ENCODE measurements at places on chromosomes 2 and 18.

DNA sequence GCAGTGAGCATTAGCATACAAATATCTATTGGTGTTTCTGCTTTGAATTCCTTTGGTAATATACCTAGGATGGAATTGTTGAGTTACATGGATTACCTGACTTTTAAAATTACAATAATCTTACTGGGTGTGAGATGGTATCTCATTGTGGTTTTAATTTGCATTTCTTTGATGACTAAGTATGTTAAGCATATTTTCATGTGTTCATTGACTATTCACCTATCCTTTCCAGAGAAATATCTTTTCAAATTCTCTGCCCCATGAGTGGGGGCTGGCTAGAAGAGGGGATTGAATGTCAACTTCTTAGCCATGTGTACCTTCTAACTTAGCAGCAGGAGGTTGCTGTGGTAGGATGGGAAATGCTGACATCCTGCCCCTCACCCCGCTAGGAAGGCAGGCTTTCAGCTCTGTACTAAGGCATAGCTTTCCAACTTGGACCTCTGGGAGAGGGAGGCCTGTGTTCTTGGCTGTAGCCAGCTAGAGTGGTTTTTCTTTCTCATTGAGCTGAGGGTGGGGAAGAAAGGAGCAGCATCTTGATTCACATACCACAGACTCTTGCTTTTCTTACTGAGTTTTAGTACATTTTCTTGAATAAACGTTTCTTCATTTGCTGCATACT is 63.3 kb upstream of the TTC27 start:
- DNase-seq: no peak

GRCh38 chr2:113117541-113118262 is 9.7 kb upstream of the IL1RN start:
- DNase-seq: no peak

- DNase-seq: no peak
Observed at GRCh38 chr2:3446381-3446780, 66.9 kb downstream of the TRAPPC12 start.

DNA sequence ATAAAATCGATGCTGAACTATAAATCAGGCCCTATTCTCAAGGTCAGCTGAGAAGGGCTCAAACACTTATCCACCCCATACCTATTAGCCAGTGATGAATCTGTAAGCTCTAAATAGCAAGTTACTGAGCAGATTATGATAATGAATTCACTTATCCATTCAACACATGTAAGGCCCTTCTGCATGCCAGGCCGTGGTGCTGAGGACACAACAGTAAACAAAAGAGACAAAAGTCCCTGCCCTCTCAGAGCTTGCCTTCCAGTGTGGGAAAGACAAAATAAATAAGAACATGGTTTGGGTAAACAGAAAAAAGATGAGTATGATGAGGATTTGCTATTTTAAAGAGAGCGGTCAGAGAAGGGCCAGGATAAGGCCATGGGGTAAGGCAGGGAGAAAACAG is 11.7 kb downstream of the TTC32 start:
- no peak for DNase-seq

- no peak for DNase-seq
Observed at GRCh38 chr18:48454261-48454757, 45.1 kb upstream of the ZBTB7C start.

- DNase-seq: no peak
Observed at GRCh38 chr2:171522788-171523087, 464 bp downstream of the CYBRD1 start.

- no peak for DNase-seq
Observed at GRCh38 chr2:109353806-109354745, 225.1 kb downstream of the SH3RF3 start.

GRCh38 chr2:233850745-233851144 is 3.6 kb downstream of the HJURP start:
- no peak for DNase-seq

DNA sequence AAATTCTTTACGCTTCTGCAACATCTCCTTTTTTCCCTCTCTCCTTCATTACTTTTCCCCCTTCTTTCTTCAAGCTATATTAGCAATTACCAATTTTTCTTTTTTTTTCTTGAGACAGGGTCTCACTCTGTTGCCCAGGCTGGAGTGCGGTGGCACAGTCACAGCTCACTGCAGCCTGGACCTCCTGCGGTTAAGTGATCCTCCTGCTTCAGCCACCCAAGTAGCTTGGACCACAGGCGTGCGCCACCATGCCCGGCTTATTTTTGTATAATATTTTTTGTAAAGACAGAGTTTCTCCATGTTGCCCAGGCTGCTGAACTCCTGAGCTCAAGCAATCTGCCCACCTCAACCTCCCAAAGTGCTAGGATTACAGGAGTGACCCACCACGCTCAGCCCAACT is 70.7 kb downstream of the EPG5 start:
- DNase-seq: no peak

GRCh38 chr18:12026562-12026961 is 45.3 kb downstream of the IMPA2 start:
- DNase-seq: no peak

GRCh38 chr2:132703396-132703795 is 33.4 kb upstream of the LYPD1 start:
- DNase-seq: no peak

- no peak for DNase-seq
Observed at GRCh38 chr18:80145196-80145804, 36.2 kb downstream of the ADNP2 start.

DNA sequence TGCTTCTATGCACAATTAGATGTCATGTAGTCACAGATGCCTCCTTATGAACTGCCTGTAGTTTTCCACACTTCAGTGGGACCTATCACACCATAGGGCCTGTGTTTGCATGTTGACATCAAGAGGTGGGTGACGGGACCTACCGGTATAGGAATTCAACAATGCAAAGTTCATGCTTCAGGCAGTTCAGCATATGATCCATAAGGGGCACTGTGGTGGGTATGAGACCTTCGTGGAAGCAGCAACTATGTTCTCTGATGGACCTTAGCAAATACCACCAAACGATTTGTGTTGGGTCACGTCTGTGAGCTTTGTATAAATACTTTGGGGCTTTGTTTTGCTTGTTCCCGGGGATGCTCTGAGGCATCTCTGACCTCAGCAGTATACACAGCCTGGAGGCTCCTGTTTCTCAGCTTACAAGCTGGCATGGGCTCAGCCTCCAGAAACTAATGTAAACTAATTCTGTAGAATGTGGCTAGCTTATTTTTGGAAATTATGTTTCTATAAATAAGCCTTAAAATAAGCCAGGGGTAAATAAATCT is 111.6 kb downstream of the DTNA start:
- DNase-seq: no peak

GRCh38 chr2:19355931-19356544 is 2.4 kb downstream of the OSR1 start:
- DNase-seq: no peak

- no peak for DNase-seq
Observed at GRCh38 chr18:78630981-78631510, 348.6 kb upstream of the SALL3 start.

DNA sequence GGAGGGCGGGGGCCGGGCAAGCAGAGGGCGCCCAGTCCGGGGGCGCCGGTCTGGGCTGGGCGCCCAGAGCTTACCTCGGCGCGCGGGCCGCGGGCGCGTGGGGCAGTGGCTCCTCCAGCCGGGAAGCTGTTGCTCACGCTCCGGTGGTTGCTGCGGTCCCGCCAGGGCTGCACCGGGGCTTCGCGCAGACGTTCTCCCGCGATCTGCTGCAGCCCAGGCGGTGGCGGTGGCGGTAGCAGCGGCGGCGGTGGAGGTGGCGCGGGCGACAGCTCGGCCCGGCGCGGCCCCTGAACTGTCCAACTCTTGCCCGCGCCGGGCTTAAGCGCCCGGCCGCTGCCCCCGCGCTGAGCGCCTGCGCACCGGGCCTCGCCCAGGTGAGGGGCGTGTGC is 391 bp downstream of the ZNF385B start:
- DNase-seq: no peak

- DNase-seq: no peak
Observed at GRCh38 chr2:18251486-18251885, 309.0 kb downstream of the RDH14 start.

DNA sequence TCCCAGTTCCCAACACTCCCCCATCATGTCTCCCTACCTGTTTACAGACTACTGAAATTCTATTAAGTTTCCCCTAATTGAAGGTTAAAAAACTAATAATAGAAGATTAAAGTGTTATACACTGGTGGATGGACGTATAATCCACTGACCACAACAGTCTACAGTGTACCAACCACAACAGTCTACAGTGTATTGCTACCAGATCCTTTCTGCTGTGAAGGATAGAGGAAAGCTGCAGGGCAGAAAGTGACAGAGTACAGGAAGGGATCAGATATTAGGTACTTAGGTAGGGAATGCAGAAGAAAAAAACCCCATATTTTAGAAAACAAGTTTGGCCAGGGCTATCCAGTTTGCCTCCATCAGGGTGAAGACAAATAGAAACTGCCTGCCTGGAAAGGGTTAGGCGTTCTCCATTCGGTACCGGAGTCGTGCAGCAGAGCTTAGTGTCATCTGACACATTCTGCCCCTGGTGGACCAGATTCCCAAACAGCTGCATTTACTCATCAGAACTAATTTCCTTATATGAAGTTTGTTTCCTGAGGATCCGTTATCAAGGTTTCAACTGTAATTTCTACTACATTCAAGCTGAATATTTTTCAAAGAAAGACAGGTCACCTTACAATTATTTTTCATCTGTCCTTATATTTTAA is 49.9 kb downstream of the KLF7 start:
- DNase-seq: no peak

GRCh38 chr18:31688606-31689005 is 4.2 kb upstream of the B4GALT6 start:
- DNase-seq: no peak

DNA sequence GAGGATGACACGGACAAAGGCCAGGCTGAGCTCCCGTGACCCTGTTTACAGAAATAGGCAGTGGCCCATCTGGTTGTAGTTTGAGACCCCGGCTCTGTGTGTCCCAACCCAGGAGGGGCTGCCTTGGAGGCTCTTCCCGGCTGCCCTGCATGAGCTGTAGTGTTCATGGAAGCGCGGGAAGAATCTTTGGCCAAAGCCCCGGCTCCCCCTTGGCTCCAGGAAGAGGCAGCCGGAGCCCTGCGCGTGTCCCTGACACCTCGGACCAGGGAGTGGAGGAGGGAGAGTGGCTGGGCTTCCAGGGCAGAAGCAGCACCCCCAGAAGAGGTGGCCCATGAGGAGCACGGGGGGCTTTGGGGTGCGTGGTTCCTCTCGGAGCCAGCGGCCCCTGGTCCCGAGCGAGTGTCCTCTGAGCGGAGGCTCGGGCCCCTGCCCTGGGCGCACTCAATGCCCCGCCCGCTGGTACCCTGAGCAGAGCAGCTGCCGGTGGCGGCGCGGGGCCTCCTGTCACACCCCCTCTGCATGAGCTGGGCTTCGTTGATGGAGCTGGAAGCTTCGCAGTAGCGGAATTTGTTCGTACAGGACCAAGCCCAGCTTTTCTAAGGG is 21.7 kb downstream of the GPR35 start:
- no peak for DNase-seq

DNA sequence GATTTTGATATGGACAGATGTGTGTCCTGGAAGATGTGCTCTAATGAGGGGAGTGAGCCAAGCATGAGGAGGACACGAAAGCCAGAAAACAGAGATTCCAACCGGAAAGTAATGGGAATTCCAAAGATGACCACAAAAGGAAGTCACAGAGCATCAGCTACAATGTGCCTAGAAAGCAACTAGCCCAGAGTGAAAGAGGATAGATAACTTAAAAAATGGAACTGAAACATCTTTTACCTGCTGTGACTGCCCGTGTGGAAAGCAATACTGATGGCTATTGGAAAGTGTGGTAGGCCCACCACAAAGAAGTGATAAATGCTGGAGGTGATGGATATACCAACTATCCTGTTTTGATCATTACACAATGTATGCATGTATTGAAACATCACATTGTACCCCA is 21.6 kb downstream of the DNMT3A start:
- no peak for DNase-seq

GRCh38 chr2:10234013-10234306 is 68.7 kb upstream of the HPCAL1 start:
- DNase-seq: no peak

- no peak for DNase-seq
Observed at GRCh38 chr2:228875152-228875900, 395.8 kb downstream of the PID1 start.

DNA sequence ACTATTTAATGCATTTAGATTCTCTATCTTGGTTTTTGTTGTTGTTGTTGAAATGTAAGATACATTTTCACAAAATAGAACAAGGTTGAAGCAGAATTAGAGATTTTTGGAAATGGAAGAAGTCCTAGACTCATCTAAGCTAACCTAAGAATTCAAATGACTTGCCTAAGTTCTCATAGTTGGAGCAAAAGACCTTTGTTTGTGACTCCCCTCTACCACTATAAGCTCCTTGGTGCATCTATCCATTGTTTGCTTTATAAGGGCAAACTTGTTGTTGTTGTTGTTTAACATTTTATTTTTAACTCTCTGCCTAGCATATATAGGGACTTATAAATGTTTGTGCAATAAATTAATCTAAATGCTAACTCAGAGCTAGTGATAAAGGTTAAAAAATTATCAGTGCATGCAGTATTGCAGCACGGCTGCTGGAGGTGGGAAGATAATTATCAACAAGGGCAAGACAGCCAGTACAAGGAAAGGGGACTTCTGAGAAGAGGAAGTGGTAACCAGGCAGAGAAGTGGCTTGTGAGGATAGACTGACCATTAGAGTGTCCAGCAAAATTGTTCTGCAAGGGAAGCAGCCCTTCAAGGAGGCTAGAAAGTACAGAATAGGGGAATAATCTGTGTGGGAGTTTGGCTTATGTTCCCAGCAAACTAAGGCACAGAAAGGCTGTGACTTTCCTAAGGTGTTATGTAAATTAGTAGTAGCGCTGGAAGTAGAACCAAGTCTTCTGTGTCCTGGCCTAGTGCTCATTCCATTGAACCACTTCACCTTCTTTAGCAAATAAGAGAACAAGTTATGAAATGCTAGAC is 38.1 kb upstream of the ACYP2 start:
- DNase-seq: no peak

- DNase-seq: no peak
Observed at GRCh38 chr2:143623909-143624260, 494.7 kb downstream of the ARHGAP15 start.

DNA sequence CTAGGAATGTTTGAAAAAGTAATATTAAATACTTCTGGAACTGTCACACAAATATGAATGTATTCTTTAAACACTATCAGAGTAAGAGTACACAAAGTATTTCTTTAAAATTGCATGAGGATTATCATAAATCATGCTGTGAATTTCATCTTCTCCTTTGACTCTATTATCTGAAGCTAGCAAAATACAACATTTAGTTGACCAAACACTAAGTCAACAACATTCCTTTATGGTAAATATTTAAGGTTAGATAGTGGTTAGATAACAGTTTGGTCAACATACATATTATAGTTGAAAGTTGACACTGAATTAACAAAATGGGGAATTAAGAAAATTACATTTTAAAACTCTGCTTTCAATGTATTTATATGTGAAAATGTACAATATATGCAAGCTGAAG is 72.1 kb upstream of the GRB14 start:
- DNase-seq: no peak

DNA sequence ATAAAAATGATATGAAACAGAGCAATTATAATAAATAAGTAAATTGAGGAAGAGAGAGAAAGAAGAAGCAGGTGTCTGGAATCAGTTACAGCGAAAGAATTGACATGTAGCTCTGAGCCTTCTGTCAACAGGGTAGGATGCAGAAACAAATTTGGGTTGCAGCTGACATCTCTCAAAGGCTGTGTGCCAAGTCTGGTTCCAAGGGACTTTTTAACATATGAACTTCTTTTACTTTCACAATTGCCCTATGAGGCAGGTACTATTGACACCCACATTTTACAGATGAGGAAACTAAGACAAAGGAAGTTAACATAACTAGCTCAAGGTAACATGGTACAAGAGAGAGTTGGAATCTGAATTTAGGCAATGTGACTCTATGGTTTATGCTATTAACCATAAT is 260.0 kb downstream of the ASXL3 start:
- DNase-seq: no peak

- no peak for DNase-seq
Observed at GRCh38 chr18:58861353-58861752, 3.3 kb upstream of the ZNF532 start.
